ENCODE measurements at places on chromosomes 1 and 21.
A peak's percentile ranks its signal among the peaks of the same experiment; 100 is the strongest.

DNA sequence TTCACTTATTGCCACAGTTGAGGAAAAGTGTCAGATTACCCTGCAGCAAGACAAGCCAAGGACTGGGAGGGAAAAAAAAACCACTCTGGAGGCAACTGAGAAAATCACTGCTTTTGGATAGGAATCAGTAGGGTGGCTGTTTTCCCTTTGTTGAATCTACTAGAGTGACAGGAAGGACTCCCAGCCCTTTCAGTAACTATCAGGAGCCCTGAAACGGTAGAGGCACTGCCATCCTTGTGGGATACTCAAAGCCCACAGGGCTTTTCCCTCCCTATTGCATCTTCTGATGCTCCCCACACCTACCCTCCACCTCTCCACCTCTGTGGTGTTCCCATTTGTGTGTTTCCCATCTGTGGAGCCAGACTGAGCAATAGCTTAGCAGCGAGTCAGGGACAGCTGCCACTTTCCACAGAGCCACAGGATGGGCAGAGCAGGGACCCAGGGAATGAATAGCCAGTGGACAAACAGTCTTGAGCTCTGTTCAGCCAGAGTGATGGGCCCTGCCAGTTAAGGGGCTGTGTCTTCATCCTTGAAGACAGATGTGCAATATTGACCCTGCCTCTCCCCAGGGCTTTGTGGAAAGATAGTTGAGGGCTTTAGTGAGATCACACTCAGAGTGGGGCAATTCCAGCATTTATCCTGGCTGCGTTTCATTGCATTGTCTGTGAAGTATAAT is 13.9 kb downstream of the UBIAD1 start:
- no peak for DNase-seq

DNA sequence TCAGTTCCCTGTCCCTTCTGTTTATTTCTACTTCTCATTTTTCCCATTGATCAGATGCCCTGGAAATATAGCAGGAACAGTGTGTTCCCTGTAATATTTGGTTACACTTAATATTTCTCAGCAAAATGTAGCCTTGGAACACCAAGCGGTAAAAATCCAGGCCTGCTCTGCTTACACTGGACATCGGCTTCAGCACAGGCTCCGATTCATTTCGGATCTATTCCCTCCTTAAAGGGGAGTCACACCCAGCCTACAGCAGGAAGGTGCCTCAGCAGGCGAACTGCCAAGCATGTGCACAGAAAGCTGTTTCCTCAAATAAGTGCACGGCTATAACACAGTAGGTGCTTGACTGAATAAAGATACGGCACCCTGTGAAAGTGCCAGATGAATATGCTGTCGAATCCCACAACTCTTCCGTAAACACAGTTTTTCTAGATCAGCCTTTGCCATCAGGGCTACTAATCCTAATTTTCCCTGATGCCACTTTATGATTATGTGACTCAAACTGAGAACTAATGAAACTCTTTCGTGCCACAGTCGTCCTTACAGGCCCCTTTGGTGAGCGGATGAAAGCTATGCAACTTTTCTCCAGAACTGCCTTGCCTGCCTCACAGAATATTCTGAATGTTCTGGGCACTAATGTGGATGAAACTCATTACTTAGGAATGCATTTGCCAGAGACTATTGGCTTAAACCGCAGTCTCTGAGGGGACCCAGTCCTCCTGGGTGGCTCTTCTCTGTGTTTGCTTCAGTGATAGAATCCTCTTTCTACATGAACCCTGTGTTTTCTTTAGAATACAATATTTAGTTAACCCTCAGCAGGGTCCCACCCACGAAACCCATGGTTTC is 275.5 kb upstream of the RUNX1 start:
- no peak for DNase-seq

- DNase-seq, result no peak
Observed at GRCh38 chr1:210588946-210589345, 260.2 kb downstream of the HHAT start.

DNA sequence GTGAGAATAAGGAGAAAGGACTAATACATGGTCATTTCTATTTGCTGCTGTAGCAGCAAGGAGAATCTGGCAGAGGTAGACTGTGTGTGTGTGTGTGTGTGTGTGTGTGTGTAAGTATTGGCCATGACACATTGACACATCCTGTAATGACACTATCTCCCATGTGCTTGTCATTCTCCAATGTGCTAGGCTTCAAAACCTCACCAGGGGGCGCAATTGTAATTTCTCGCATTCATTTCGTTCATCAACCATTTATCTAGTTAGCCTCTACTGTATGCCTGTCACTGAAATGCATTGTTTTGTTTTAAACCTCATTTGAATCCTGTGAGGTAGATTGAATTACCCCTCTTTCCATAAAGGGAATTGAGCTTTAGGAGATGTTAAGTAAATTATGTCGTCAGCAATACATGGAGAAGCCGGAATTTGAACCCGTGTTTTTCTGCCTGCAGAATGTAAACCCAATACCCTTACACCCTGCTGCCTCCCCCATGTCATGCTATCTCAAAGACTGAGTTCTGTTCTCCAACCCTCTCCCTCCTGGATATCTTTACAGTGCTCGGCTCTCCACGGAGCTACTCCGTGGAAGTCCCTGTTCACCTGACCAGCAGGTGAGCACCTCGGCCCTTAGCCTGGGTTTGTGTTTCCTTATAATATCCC is 100.8 kb downstream of the UCK2 start:
- DNase-seq, result peak; percentile 9

DNA sequence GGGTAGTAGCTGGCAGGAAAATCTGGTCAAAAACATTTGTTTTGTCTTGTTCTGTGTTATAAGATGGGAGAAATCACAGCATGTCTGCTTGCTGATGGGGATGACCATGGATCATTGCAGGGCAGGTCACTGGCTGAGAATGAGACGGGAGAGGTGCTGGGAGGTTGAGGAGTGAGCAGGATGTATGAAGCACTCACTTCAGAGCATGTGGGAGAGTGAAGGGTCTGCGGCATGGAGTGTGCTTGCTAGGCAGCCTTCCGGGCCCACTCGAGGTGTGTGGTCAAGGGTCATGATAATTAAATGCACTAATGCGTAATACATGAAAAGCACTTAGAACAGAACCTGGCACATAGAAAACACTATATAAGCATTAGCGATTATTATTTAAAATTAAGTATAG is 42.0 kb upstream of the SPOCD1 start:
- no peak for DNase-seq

DNA sequence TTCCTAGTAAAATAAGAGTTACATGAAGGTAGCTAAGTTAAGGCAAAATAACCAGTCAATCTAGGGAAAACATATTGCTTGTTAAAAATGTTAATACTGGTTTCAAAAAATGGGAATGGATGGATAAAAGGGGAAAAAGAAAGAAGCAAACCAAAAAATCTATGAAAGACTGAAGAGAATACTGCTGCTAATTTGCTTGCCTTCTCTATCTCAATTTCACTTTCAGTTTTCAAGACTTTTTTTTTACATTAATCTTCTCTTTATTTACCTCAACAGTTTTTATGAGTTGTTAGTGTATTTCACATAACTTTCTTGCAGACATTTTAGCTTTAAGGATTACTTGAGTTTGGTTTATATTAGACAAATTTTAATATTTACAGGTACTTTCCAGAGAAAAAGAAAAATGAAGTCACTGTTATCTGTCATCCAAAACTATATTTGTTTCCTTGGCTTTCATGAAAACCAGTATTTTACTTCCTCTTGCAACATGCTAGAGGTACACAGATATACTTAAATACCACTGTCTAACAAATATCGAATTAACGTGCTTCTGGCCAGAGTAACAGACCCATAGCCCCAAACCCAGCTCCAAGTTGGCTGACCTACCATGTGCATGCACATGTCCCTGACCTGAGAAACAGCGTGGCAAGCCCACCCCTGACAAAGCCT is 70.7 kb downstream of the COL24A1 start:
- no peak for DNase-seq

DNA sequence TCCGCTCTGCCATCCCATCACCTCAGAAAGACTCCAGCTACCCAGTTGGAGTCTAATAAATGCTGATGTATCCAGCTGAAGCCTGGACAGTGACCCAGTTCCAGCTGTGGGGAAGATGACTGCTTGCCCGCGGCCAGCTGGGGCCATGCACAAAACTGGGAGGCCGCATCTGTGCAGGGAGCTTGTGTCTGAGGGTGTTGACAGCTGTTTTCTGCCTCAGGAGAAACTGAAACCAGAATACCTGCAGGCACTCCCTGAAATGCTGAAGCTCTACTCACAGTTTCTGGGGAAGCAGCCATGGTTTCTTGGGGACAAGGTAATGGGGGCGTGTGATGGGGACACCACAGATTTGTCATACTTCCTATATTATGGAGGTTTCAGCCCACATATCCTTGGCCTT is 3.2 kb downstream of the GSTM2 start:
- no peak for DNase-seq

DNA sequence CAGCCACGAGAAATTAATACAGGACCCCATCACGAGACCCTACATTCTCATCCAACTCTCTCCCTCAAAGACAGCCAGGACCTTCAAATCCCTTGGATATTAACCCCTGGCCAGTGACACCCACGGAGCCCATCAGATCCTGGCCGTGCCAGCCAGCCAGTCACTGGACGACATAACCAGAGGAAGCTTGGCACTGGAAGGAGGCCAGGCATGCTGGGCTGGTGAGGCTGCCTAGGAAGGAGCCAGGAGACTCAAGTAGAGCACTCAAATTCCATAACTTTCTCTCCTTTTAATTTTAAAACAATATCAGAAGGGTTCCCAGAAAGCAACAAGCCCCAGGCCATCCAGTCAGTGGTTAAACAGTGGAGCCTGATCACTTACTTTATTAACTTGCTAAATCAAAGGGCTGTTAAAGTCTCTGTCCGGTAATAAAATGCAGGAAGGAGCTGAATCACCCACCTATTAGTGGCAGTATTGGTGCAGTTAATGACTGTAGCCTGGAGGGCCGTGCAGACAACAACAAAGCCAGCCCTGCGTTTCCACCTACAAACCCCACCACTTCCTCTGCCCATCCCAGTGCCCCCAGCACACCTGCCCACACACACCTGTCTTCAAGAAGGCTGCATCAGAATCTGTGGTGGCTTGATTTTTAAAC is 78.0 kb downstream of the HIVEP3 start:
- no peak for DNase-seq

DNA sequence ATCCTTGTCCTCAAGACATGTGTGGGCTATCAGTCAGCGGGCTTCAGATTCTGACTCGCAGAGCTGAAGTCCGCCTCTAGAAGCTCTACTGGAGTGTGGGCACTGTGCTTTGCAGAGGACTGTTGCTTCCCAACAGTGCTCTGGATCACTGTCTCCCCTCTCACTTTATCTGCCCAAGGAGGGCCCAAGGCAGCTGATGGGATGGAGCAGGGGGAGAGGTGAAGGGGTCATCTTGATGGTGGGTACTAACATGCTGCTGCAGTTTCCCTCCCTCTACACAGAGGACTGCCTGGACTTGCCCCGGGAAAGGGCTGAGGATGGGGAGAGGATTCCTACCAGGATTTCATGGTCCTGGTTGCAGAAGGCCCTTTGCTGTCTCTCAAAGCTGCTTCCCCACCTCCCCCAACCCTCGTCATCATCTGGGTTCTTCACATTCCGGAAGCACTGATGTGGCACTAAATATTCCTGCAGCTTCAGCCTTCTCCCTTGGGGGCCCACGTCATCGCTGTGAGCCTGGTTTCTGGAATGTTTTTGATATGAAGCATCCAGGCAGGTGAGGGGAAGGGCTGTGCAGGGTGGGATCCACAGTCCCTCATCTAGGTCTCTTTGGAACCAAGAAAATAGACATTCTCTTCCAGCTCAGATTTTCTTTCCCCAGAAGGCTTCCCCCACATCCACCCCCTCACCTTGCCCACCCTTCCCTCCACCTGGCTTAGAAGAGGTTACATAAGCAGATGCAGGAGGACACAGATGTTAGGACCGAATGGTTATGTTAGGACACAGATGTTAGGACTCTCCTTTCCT is 23.2 kb downstream of the NUAK2 start:
- no peak for DNase-seq

DNA sequence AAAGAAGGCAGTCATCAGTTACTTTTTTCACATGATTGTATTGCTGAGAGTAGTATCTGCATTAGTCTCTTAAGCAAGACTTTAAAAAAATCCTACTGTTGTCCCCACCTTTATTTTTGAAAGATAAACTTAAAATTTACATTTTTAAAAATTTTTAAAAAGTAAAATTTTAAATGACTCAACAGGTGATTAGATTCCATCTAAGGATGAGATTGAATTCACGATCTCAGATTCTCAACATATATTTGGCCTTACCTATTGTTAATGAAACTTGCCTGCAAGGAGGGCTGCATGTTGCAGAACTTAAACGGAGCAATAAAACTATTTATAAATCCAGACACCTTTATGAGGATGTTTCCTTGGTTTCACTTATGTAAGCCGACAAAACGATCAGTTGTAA is 75.2 kb downstream of the OLFML2B start:
- DNase-seq, result no peak

- DNase-seq, result no peak
Observed at GRCh38 chr1:77355010-77355409, 73.2 kb downstream of the AK5 start.

DNA sequence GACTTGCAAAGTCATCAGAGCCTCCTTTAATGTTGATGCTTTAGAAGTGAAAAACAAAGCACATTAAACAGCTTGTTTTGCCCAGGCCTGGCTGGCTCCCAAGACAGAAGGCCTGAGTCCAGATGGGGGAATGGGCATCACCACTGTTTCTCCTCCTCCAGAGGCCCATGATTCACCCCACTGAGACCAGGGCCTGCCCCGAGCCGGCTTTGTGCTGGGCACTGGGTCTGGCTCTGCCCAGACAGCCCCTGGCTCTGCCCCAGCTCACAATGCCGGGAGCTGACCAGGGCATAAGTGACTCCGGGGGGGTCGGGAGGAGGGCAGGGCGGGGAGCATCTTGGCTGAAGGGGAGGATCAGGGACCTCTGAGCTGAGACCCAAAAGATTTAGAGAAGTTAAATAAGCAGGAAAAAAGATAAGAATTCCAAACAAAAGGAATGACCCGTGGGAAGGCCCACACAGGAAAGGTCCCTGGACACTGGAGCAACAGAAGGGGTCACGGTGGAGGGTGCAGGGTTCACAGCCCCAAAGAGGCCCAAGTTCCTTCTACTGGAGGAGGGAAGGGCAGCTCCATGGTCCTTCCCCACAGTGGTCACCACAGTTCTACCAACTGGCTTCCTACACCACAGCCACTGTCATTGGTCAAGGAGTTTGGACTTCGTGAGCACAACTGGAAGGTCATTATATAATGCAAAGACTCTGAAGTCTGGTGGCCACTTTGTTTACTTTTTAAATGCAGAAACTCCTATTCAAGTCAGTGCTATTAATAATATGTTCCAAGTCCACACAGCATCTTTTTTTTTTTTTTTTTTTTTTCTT is 5.5 kb downstream of the C2CD2 start:
- DNase-seq, result no peak

GRCh38 chr1:38992412-38993111 is 1.5 kb downstream of the AKIRIN1 start:
- DNase-seq, result no peak

GRCh38 chr1:36224537-36225282 is 467 bp downstream of the THRAP3 start:
- no peak for DNase-seq

All from activated gamma-delta T cell treated with anti-CD3 and anti-CD28 coated beads, Interleukin-2, amount 50 U/mL, for 16 hours (primary cell).